ENCODE measurements at places on chromosomes 4 and X. TPM values are rescaled to one million over a fixed set of nuclear protein-coding genes. Genes with fewer than 3 reads are reported as not detected.
A peak's percentile ranks its signal among the peaks of the same experiment; 100 is the strongest.

DNA sequence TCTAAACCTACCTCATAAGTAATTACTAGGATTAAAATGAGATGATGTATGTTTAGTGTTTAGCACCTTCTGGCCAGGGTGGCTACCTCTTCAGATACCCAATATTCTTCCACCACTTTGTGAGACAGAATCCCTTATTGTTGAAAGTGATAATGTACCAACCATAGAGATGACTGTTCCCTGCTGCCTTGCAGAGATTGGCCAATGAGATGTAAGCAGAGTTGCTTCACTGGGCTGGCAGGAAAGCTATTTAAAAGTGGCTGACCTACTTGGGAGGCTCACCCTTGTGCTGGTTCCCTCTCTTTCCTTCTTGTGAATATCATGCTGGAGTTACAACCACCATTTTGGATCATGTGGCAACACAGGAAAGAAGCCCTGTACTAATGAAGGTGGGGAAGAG, 58.9 kb downstream of the TMEM154 start:
- DNase-seq: no peak

GRCh38 chr4:133996431-133997121, 205.0 kb downstream of the PABPC4L start:
- DNase-seq: no peak

DNA sequence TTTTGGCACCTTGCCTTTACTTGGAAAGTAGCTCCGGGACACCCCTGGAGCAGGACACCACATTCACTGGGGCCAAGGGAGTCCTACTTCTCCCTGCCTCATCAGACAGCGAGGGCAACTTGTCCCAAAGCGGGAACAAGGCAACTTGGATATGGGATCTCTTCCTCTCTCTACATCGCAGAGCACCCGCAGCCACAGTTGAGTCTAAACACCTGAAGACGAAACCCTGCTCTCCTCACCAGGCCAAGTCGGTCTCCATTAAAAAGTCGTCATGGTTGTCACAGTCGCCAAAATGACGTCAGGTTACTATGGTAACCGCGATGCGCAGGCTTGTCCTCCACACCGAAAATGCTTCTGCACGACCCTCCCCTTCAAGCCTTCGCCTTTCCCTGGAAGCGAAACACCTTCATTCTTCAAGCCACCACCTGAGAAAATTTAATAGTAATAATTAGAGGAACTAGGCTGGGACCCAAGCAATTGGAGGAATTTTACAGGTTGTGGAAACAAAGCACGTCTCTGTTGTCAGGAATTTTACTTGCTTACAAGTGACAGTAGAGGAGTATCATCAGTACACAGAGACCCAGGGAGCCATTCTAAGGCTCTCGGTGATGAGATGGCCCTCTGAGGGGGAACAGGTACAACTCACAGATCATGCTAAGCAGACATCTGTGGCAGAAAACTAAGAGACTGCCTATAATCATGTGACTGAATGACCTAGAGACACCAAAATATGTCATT, 30.5 kb upstream of the TCEAL4 start:
- DNase-seq: peak; percentile 81

DNA sequence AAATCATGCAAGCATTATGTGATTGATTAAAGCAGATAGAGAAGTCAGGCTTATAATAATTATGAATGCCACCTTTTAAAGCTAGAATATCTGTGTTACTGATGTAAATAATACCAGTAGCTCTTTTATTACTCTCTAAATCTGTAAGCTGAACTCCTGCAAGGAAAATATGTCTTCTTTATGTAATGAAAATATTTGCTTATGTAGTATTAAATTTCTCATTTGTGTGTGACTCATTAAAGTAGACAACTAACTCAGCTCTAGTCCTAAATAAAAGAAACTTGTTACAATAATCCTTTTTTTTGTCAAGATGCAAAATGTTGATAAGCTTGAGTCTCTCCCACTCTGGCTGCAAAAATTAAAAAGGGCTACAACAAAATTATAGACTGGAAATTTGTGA, 137.7 kb upstream of the FAT1 start:
- no peak for DNase-seq

GRCh38 chrX:54641530-54641929, 111.5 kb downstream of the GNL3L start:
- no peak for DNase-seq

The ACSL1 gene
- total RNA-seq: 17.2 TPM

The MSX1 gene
- total RNA-seq: not detected

Data from activated CD4-positive, alpha-beta T cell treated with anti-CD3 and anti-CD28 coated beads for 36 hours (primary cell).